Aorta (tissue), 5 donors: ENCODE measurements at places on chromosomes 12 and 14.

DNA sequence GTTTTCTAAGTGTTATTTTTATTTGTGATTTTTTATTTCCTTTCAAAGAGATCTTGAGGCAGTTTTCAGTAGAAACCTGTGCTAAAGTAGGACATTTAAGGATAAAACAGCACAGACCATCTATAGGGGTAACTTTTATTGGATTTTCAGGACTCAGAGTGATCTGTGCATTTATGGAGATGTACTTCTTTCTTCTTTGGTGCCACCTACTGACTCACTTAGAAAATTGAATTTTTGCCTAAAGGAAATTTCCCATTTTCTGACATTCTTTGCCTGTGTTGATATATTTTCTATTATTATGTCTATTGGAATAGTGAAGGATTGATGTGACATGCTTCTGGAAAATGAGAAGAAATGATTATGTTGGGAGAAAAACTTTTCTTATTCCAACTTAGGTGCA is 113.0 kb downstream of the UNC79 start:
- H3K4me1 ChIP-seq = no peaks in the 10 kb centered on the region
- H3K4me3 ChIP-seq = no peak overlapping the region

DNA sequence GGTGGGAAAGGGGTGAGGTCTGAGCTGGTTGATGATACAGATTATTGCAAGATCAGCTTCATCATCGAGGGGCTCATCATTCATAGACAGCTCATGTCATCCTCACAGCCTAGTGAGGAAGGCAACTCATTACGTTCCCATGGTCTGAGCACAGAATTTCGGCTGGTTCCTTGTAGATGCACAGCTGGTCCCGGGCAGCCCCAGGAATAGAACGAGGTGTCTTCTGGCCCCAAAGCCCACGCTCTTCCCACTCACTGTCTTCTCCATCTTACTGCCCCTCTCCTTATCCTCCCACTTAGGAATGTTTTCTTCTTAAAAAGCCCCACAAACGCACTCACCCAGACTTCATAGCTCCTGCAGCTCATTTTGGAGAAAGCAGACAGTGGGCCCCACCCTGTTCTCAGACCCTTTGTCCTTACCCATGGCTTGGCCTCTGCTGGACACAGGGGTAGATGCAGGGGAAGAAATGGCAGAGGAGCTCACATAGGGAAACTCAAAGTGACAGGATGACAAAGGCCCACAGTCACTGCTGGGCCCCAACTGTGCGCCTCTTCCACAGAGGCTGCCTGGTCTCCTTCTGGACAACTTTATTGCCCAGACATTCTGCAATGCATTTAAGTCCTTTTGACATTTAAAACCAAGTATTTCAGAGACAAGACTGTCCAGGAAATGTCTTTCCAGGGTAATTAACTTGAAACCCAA is 162.2 kb downstream of the ADGRD1 start:
- H3K36me3 ChIP-seq = no peaks in the 10 kb centered on the region
- peak; percentile 43 for DNase-seq

- no peak for DNase-seq
- no peaks in the 10 kb centered on the region for H3K27me3 ChIP-seq
- H3K4me3 ChIP-seq = no peak overlapping the region
Measured at GRCh38 chr12:79725987-79726386, 35.2 kb upstream of the PAWR start.

GRCh38 chr14:59507752-59508103 is 23.4 kb downstream of the JKAMP start:
- H3K27me3 ChIP-seq = no peaks in the 10 kb centered on the region
- H3K4me3 ChIP-seq = no peak overlapping the region
- peaks cover 2% of the 10 kb centered on the region for H3K36me3 ChIP-seq

DNA sequence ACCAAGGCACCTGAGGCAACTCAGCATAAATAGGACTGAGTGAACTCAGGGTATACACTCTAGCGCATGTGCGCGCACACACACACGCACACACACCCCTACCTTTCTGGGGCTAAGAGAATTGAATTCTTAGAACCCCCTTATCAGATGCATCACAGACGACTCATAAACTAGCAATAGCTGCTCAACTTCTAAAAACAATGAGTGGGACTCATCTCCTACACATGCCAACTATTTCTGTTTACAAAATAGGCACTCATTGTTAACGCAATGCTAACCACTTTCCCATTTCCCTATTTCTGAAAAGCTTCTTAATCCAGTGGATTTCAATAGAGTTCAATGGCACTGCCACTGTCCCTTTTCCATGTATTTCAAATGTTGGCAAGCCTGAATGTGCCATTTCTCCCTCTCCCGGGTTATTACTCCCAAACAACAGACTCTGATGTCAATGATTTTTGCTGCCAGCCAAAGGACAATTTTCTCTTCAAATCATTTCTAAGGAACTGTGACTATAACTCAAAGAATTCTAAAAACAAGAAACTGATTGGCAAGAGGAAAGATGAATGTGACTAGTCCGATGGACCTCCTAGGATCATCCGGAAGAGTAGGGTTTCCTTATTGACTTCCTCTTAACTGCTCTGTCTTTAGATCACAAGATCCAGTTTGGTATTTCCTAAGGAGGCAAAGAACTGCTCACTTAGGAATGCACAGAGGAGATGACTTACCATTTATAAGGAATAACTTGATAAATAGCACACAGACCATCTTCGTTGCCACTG is 48.8 kb downstream of the SLC38A1 start:
- H3K27me3 ChIP-seq = no peaks in the 10 kb centered on the region
- no peaks in the 10 kb centered on the region for H3K4me1 ChIP-seq
- DNase-seq = no peak
- H3K4me3 ChIP-seq = no peak overlapping the region

DNA sequence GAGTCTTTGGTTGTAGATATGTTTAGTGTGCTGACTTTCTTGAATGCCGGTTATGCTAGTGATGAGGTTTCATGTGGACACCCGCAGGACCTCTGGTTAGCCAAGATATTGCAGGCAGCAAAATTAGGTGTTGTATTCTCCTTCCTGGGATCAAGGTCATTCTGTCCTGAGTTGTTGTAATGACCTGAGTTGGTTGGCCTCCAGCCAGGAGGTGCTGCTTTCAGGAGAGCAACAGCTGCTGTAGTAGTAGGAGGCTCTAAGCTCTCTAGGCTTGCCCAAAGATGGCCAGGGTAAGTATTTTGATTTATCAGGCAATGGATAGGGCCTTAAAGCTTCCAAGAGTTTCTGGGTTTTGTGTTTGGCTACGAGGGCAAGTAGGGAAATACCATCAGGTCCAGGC is 56.0 kb upstream of the BDKRB2 start:
- H3K27me3 ChIP-seq = no peaks in the 10 kb centered on the region
- DNase-seq = no peak
- H3K27ac ChIP-seq = no peak overlapping the region
- H3K4me1 ChIP-seq = peaks cover 3% of the 10 kb centered on the region
- H3K36me3 ChIP-seq = no peaks in the 10 kb centered on the region
- no peak overlapping the region for H3K4me3 ChIP-seq
